ENCODE measurements at places on chromosomes 5 and 9.

DNA sequence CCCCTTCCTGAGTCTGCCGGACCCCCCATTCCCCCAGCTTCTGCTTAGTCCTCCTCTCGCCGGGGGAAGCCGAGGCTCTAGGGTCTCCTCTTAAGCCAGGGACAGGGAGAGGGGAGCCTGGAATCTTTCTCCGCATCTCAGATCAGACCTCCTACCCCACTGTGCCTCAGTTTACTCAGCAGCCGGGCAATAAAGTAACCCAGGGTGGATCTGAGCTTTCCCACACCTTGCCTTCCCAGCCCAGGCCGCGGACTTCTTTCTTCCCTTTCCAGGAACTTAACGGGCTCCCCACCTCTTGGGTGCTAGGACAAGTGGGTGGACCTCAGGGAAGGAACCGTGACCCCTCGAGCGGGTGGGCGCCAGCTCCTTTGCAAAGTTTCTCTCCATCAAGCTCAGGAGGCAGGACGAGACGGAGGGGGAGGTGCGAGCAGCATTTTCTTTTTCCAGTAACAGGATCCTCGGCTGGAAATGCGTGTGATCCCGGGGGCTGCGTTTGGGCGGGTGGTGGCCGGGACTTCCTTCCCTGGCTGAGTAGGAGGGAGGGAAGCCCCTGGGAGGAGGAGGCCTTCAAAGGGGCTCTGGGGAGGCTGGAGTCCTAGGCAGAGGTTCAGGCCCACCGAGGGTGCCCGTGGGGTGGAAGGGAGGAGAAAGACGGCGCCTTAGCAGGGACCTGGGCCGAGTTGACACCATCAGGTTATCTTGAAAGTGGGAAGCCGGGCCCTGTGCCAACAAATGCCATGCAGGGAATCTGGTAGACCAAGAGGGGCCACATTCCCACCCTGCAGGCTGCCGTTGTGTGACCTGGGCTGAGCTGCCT is 795 bp downstream of the DAB2IP start:
- DNase-seq = no peak

DNA sequence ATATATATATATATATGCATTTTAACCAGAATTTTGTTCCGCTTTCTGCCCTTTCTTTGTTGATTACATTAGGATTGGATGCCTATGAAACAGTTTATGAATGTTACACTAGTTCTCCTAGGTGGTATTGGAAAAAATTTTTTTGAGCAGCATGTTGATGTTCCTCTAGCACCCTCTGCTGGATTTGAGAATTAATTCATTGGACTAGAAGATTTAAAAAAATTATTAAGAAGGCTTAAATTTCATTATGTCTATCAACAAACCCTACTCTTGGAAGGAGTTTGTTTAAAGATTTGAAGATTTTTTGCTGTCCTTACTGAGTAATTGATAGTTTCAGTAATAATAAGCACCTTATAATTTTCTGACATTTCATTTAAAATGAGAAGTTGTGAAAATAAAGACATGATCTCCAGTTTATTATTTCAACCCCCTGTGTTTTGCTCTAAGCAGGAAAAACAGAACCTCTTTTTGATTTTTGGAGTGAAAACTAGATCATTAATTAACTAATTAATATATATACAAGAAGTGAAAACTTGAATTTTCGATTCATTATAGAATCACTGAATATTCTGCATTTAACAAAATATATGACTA is 89.6 kb downstream of the CCDC171 start:
- DNase-seq = peak; percentile 8

DNA sequence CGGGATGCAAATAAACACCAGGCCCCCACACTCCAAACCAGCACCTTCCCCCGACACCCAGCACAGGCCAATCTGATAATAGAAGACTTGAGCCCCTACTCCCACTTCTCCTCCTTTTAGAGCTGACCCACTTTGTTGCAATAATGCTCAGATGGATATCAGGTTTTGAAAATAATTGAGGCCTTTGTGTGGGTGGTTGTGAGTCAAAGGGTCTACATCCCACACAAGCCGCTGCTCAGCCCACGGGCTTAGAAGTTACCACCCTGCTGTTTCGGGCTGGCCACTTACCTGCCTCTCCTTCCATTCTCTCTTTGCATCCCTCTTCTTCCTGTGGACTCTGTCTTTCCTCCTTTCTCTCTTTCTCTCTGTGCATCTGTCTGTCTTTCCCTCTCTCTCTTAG is 36.2 kb upstream of the FOXI1 start:
- no peak for DNase-seq

DNA sequence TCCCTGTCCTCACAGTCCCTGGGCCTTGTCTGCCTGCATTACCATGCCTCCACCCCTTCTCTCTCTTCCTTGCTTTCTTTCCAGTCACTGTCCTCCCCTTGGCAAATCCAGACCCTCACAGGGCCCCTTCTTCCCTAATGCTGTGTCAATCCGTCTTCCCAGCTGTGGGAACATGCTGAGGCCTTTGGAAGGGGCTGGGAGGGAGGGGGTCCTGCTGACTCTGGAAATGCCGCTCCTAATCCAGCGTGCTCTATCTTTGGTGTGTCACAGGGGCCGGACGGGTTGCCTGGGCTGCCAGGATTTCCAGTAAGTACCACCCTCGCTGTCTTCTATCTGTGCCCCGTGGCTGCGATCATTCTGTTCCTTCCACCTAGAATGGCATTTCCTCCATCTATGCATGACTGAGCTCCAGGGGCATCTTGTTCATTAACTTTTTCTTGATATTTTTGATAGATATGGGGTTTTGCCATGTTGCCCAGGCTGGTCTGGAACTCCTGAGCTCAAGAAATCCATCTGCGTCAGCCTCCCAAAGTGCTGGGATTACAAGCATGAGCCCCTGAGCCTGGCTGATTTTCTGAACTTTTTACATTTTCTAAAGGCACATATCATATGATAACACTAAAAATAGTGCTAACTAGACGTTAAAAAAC is 64.5 kb upstream of the TGFBR1 start:
- no peak for DNase-seq

DNA sequence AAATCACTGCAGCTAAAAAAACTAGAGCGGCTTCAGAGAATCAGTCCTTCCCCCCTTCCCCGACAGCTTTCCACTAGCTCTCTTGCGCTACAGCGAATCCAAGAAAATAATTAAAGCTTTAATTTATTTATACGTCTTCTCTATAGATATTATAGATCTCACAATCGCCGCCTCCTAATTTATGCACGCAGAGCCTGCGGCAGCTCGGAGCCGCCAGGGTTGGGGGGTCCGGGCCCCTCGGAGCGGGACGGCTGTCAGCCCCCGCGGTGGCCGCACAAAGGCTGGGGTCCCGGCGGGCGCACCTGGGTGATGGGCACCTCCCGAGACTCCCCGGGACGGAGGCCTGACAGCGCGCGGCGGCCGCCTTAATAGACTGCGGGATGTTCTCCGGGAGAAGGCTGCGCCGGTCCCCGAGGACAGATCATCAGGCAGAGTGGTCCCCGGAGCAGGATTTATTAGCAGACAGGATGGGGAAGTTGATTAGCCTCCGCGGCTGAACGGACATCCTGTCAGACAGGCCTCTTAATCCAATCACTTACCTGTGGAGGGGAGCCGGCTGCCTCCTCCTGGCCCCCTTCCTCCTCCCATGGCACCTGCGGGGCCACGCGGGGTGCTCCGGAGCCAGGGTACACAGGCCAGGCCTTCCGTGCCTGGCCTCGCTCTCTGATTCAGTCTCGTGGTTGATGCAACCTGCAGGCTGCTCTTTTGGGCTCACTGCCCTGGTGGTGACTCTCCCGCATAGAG is 166.8 kb downstream of the MELK start:
- DNase-seq = no peak

GRCh38 chr9:121884057-121884541 is 209.0 kb downstream of the TTLL11 start:
- DNase-seq = no peak

DNA sequence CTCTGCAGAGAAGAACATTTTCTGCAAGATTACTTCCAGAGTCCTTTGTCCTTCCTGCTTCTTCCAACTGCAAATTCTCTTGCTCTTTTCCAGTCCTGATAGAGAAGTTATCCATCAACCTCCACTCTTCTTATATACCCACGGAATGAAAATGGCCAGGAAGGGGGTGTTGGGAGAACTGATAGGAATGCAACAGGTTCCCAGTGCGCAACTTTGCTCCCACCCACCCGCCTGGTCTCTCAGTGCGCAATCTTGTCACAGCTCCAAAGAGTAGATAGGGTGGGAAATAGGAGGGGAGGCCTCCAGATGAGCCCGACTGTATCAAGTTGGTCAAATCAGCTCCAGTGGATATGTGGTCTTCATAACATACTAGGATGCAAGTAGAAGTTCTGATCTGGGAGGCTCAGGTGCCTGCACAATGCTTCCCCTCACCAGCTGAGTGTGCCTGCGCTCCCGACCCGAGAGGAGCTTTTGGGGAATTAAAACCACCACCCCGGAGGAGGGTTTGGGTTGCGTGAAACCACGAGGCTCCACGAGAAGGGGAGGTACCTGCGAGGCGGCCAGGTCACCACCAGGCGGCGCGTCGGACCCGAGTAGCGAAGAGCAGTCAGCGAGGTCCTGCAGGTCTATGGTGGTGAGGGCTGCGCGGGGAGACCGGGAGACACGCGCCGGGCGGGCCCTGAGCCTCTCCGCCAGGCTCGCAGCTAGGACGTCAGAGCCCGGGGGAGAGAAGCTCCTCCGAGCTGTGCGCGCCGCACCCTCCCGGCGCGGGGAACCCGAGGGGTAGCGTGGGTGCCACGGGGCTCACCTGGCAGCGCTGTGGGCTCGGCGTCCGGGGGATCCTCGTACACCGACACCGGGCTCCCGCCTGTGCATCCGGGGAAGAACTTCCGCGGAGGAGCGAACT is 835 bp downstream of the MCIDAS start:
- no peak for DNase-seq

GRCh38 chr9:134059661-134060395 is 8.0 kb downstream of the BRD3 start:
- DNase-seq = no peak

DNA sequence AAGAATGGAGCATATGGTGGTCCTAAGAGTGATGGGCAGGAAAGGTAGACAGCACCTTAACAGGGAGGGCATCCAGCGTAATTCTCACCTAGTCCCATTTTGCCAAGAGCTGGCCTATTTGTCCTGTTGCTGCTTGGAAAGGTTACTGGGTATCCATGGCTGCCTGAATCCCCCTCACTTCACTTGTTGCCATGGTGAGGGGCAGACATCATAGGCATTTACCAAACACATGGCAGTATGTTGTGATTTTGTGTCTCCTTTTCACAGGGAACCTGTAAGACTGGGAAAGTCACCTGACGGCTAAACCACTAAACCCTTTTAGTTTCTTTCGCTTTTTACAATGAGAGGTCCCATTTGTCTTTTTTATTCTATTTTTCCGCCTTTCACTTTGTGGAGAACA is 227.1 kb downstream of the CD180 start:
- DNase-seq = no peak

- DNase-seq = no peak
Measured at GRCh38 chr9:124769549-124770358, 1.4 kb downstream of the NR6A1 start.

- DNase-seq = no peak
Measured at GRCh38 chr5:156893517-156893916, 43.4 kb downstream of the PPP1R2B start.

DNA sequence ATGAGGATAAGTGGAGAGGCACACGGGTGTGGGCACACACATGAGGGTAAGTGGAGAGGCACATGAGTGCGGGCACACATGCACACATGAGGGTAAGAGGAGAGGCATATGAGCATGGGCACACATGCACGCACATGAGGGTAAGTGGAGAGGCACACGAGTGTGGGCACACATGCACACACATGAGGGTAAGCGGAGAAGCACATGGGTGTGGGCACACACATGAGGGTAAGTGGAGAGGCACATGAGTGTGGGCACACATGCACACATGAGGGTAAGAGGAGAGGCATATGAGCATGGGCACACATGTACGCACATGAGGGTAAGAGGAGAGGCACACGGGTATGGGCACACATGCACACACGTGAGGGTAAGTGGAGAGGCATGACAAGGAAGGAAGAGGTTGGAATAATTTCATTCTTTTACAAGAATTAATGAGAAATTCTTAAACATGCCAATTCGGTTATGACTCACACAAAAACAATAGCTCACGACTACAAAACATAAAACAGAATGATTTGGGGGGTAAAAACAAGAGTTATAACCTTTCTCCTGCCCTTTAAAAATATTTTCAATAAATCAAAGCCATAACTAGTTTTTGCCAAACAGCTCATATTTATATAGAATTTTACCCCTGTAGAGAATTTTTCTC is 67.5 kb downstream of the APBA1 start:
- DNase-seq = no peak

GRCh38 chr9:103798620-103799019 is 295.5 kb upstream of the SMC2 start:
- no peak for DNase-seq

DNA sequence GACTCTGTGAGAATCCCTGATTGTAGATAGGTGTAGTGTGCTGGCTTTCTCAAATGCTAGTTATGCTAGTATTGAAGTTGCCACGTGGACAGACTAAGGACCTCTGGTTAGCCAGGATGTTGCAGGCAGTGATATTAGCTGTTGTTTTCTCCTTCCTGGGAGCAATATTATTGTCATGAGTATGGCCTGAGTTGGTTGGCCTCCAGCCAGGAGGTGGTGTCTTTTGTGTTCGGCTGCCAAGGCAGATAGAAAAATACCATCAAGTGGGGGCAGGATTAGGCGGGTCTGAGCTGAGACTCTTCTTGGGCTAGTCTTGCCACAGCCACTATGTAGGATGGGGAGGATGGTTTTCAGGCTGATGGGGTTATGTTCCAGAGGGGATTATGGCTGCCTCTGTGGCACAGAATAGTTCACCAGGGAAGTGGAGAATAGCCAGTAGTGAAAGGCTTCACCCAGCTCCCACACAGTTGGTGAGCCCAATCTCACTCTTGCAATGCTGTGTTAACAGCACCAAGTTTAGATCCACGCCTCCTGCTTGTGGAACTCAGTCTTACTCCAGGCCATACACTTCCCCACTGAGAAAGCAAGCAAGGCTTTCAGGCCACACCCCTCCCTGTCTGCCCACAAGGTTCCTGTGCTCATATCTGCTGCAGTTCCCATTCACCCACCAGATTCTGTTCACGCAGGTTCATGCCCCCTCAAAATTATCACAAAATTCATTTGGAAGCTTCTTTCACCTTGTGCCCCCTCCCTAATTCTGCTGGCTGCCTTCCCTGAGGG is 31.2 kb downstream of the GHR start:
- DNase-seq = no peak

GRCh38 chr9:123710299-123710698 is 219.6 kb downstream of the DENND1A start:
- peak; percentile 16 for DNase-seq

DNA sequence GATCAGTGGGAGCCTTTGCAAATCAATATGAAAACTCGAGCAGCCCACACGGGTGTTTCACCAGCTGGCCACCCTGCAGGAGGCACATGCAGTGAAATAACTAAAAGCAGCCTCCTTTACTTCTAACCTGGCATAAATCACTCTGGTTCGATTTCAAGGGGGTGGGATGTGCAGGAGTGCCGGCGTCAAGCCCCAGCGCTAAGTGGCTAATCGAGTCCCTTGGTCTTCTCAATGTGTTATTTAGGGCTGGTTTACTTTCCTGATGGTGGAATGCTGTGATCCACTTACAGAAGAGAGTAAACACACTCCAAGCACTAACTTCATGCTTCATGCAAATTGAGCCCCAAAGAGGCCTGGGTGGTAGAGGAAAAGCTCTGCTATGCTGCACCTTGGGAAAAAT is 109.4 kb downstream of the TMEM174 start:
- DNase-seq = no peak

Data from AG09319 (cell line).